Activated CD4-positive, alpha-beta T cell treated with anti-CD3 and anti-CD28 coated beads, Interleukin-2, amount 50 U/mL, for 1 hour (primary cell): ENCODE measurements at places on chromosomes 3 and 15.

- DNase-seq = no peak
Observed at GRCh38 chr15:62428851-62429598, 263.9 kb upstream of the C2CD4B start.

GRCh38 chr3:45984331-45985312 lies 11.0 kb downstream of the FYCO1 start:
- no peak for DNase-seq

DNA sequence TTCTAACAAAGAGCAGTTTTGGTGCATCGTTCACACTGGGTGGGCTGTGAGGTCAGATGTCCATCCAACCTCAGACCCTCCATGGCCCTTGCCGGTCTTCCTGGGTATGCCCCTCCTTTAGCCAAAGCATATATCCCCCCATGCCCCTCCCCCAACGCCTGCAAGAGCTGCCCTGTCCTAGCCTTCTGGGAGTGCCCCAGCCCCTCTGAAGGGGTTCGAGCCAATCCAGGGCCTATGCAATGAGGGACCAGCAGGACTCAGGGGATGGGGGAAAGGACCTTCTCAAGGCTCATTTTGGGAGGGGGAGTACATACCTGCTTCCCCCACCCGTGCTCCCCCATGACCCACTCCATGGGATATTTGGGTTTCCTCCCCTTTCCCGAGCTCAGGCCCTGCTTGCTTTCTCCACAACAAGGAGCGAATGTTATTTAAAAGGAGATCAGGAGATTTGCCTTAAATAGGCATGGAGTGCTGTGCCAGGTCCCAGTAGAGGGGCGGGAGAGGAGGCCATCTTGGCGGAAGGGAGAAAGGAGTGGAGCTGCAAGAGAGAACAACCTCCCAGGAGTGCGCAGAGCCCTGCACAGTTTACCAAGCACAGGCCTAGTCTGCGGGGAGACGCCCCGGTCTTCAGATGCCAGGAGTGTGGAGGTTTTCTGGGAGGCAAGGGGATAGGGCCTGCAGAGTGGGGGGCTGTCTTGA lies 18.2 kb downstream of the PIF1 start:
- no peak for DNase-seq

- no peak for DNase-seq
Observed at GRCh38 chr15:80585544-80586018, 109.5 kb upstream of the ABHD17C start.

DNA sequence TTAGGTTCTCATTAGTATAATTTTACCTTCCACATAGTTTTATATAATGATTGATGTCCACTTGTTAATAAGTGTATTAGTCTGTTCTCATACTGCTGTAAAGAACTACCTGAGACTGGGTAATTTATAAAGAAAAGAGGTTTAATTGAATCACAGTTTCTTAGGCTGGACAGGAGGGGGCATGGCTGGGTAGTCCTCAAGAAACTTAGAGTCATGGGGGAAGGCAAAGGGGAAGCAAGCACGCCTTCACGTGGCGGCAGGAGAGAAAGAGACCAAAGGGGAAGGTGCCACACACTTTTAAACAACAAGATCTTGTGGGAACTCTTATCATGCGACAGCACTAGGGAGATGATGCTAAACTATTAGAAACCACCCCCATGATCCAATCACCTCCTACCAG lies 19.2 kb downstream of the DZIP3 start:
- no peak for DNase-seq

DNA sequence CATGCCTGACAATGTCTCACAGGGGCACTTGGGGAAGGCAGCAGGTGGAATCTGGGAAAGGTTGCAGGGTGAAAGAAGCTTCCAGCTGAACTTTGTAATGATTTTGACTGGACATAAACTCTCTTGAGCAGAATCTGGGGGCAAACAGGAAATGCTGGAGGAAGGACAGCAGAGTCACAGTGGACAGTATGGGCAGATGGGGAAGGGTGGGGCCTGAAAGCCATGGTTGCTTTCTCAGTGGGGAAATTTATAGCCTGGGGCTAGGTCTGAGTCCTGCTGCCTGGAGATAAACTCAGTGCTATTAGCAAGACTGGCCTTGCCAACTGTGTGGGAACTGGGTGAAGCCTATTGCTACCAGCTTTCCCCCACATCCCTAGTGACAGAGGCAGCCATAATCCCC lies 203.2 kb downstream of the OSBPL10 start:
- DNase-seq = no peak

GRCh38 chr15:64596701-64597476 lies 136.5 kb downstream of the ZNF609 start:
- peak; percentile 10 for DNase-seq

GRCh38 chr3:126307591-126308393 lies 49.4 kb downstream of the KLF15 start:
- DNase-seq = no peak
